ENCODE measurements at places on chromosomes 1 and 21.

DNA sequence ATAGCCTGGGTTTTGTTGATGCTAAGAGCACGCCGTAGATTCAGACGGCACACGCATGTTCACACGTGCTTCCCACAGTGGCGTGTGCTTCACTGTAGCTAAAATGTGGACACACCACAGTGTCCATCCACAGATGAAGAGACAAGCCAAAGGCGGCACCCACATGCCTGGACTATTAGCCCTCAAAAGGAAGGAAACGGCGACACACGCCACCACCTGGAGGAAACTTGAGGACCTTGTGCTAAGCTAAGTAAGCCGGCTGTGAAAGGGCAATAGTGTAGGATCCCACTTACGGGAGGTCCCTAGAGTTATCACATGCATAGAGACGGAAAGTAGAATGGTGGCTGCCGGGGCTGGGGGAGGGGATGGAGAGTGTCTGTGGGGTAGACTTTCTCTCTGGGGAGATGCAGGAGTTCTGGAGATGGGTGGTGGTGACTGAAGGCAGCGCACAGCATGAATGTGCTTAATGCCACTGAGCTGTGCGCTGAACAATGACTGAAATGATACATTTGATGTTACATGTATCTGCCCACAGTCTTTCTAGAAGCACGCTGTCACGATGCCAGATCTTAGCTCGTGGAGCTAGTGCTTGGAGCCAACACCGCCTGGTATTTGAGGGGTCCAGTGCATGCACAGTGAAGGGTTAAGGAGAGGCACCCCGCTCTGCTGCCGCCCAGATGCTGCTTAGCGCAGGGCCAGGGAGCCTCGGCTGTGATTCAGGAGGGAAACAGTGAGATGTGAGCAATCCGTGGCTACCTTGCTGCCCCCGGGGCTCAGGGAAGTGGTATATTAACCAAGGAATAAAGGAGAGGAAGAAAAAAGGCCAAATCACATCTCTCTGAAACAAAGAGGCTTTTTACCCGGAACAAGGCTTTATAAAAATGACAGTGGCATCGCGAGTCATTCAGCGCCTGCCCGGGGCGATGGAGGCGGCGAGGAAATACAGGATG, 103.7 kb downstream of the PRDM16 start:
- DNase-seq, result no peak

GRCh38 chr1:26122988-26123973, 11.7 kb downstream of the PDIK1L start:
- no peak for DNase-seq

- no peak for DNase-seq
Measured at GRCh38 chr21:38756746-38757145, 49.0 kb upstream of the ETS2 start.

GRCh38 chr1:111745675-111746613, 6.7 kb upstream of the INKA2 start:
- no peak for DNase-seq

- DNase-seq, result no peak
Measured at GRCh38 chr1:181101581-181102226, 13.2 kb downstream of the IER5 start.

DNA sequence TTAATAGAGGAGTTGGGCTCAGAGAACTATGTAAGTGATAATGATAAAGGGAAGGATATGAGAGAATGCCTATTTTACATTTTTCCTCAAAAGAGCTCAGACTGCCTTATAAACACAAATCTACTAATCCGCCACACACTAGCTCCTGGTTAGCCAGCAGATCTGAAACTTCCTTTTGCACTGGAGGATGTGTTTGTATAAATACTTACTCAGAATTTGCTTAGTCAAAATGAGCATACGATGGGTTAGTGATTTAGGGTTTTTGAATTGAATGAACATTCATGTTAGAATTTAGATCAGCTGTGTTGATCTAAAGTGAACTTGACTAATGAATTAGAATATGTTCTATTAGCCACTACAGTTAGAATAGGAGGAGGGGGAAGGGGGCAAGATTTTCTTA, 9.1 kb upstream of the IER5 start:
- no peak for DNase-seq

DNA sequence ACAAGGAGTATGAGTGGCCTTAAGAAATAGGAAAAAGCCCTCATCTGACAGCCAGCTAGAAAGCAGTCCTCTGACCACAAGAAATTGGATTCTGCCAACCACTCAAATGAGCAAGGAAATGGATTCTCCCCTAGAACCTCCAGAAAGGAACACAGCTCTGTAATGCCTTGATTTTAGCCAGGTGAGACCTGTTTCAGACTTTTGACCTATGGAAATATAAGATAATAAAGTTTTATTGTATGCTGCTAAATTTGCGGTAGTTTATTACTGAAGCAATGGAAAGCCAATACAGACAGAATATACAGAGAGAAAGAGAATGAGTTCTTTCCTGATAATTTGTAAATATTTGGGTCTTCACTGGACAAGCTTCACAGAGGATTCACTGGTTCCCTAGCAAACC, 28.8 kb upstream of the SELE start:
- no peak for DNase-seq

GRCh38 chr1:88980870-88981269, 11.6 kb downstream of the KYAT3 start:
- DNase-seq, result no peak

- DNase-seq, result peak; percentile 26
Measured at GRCh38 chr1:48757363-48757762, 19.3 kb downstream of the BEND5 start.

- no peak for DNase-seq
Measured at GRCh38 chr1:82177192-82177591, 376.5 kb downstream of the ADGRL2 start.

- DNase-seq, result no peak
Measured at GRCh38 chr1:2212274-2212531, 15.9 kb upstream of the SKI start.

GRCh38 chr1:205986292-205986691, 16.9 kb downstream of the RAB7B start:
- no peak for DNase-seq

- DNase-seq, result no peak
Measured at GRCh38 chr1:26340047-26340481, 13.9 kb downstream of the CRYBG2 start.

DNA sequence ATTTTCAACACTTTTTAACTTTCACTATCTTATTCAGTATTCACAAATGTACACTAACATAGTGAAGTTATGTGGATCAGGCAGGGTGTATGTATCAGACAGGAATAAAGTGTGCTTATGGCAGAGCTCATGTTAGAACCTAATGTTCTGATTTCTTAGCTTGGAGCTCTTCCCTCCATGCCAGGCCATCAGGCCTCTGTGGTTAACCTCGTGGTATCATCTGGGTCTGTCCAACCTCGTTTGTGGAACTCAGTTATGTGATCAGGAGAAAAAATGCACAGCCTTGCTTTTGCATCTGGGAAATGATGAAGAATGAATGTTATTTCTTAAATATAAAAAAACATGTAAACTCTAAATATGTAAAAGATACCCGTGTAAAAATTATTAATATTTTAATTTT, 86.9 kb downstream of the MPZL1 start:
- no peak for DNase-seq

DNA sequence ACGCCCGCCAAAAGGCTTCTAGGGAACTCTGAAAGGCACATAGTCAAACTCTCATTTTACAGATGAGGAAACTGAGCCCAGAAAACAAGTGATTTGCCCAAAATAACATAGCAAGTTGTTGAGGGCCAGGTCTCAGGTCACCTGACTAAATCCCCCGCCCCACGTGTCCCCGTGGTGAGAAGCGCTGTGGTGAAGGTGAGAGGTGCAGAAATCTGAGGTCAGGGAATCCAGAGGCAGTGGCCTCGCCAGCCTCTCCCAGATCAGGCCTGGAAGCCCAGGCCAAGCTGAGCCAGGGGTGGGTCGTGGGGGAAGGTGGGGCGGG, 5.1 kb downstream of the HDGF start:
- no peak for DNase-seq

- DNase-seq, result no peak
Measured at GRCh38 chr1:84245563-84245962, 55.9 kb upstream of the SAMD13 start.

DNA sequence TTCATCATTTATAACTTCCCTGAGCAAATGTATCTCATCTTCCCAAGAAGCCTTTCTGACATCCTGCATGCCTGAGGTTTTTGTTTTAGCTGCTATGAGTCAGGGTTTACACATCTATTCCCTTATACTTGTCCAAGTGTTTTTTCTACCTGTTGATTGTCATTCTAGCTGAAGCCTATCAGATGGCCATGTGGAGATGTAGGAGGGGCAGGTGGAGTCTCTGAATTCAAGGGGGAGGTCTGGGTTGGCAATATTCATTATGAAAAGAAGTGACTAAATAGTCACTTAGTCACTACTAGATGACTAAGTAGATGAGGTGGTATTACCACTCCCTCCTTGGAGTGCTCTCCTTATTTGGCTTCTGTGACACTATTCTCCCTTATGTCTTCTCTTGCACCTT, 52.4 kb downstream of the XCL1 start:
- no peak for DNase-seq

GRCh38 chr1:75641325-75641724, 30.4 kb upstream of the SLC44A5 start:
- no peak for DNase-seq

DNA sequence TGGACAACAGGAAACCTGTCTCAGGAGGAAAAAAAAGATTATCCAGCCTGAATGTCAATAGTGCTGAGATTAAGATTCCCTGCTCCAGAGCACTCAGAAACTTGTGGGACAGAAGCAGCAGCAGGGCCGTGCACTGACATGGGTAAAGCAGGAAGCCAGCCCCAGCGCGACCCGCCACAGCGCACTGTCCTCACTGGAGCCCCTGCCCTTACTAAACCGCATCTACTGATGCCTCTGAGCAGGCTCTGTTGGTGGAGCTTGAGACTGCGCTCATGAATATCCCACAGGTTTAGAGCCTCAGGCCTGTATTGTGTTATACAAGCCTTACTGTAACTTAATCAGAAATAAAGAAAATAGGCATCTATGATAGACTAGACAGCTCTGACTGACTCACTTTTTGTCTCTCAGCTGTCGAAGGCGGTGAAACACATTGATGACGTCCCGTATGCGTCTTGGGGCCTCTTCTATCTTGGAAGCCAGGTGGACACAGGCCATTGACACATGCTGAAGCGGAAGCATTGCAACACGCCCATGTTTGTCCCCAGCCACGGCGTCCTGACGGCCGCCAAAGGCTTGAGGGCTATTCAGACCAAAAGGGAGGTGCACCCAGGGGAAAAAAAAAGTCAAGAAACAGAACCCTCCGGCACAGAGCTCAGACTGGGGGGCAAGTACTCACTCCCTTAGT, 1.2 kb downstream of the CCNL2 start:
- no peak for DNase-seq

DNA sequence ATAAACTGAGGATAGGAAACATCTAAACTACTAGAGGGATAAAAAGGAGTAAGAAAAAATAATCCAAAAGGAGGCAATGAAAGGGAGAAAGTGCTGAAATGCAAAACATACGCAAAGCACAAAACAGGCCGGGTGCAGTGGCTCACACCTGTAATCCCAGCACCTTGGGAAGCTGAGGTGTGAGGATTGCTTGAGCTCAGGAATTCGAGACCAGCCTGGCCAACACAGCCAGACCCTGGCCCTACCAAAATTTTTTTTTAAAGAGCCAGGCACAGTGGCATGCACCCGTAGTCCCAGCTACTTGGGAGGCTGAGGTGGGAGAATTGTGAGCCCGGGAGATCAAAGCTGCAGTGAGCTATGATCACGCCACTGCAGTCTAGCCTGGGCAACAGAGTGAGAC, 10.5 kb downstream of the SPOCD1 start:
- no peak for DNase-seq

GRCh38 chr1:153963030-153963849, at the start of gene SLC39A1:
Gene SLC39A1 (minus strand): TSS chr1:153963537. CDS start chr1:153962715, 822 bp downstream.
- DNase-seq, result peak; percentile 90

DNA sequence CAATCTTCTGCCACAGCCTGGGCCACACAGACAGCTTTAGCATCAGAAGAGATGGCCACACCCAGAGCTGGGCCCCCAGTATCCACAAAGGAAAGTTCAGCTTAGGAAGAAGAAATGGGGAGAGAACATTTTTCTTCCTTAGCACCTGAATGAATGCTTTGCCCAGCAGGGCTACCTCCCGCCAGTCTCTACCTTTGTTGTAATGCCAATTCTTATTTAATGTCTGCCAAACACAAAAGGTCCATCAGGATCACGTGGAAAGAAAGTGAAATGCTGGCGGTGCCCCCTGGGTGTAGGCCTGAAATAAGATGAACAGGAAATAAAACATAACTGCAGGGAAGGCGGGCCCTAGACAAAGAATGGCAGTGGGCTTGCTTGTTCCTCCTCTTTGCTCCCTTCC, 125.6 kb downstream of the CACNA1E start:
- no peak for DNase-seq

GRCh38 chr21:23811805-23812204, 1795.5 kb downstream of the MRPL39 start:
- no peak for DNase-seq

GRCh38 chr1:162206749-162207635, 137.5 kb downstream of the NOS1AP start:
- no peak for DNase-seq

DNA sequence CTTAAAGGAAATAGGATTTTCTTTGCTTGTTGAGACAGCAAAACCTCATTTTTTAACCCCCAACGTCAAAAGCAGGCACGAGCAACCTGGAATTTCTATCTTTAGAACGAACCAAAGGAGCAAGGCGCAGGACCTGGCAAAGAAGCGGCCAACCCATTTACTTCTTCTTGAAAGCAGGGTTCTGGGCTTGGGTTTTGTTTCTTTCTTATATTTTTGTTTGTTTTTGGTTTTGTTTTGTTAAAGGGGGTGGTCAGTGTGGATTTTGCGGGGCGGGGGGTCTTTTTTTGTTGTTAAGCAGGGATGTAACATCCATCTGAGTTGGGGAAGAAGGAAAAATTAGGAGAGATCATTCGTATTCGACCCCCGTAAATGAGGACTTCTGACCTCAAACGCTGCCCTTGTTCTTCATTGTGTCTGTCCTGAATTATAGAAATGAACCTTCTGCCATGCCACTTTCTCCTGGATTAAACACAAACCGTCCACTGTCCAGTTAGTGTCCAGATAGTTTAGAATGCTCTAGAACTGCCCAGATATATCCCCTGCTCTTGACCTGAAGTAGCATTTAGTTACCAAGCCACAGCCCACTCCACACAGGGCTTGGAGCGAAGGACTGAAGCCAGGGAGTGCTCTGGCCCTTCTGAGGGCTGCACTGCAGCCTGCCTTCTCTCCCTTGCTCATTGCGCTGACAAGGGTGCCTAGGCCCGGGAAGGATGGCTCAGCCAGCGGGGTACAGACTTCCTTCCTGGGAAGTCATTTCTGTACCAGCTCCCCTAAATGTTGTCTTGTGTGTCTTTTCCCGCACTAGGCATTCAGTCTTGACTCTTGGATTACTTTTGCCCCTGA, 909 bp upstream of the APP start:
- DNase-seq, result no peak

DNA sequence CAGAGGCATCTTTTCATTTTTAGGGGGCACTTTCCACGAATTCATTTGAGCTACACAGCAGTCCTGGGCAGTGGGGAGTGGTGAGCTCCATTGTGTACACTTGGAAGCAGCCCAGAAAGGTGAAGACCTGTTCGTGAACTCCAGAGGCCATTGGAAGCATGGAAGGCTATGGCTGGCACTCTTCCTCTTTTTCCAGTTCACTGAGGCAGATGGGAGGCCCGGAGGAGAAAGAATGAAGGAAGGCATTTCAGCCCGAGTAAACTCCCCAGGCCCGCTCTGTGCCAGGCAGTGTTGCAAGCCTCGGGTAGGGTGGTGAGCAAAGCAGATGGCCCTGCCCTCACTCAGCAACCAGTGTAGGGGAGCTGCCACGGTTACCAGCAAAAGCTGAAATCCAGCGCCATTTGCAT, 673 bp upstream of the DHCR24 start:
- DNase-seq, result no peak

GRCh38 chr1:150804671-150805070, 3.4 kb downstream of the CTSK start:
- no peak for DNase-seq

GRCh38 chr21:41559658-41560631, 52.0 kb upstream of the TMPRSS2 start:
- DNase-seq, result peak; percentile 57

All from GM13977 (cell line).